ENCODE measurements at places on chromosomes 3 and 15. TPM values are rescaled to one million over a fixed set of nuclear protein-coding genes. Genes with fewer than 3 reads are reported as not detected.

FEZF2 gene
- not detected for total RNA-seq

LSAMP gene
- total RNA-seq = 3.3 TPM

C15orf61 gene
- total RNA-seq = 12.1 TPM

PRR23A gene
- total RNA-seq = not detected

CHL1 gene
- total RNA-seq = 3.6 TPM

- no peaks in the 10 kb centered on the region for H3K27me3 ChIP-seq
- H3K4me1 ChIP-seq = peaks cover 21% of the 10 kb centered on the region
- DNase-seq = peak; percentile 78
- H3K4me3 ChIP-seq = no peak overlapping the region
- H3K27ac ChIP-seq = peak overlapping the region; percentile 30
These were observed 106.4 kb upstream of the SLC2A2 start for GRCh38 chr3:171132873-171133272.

DNA sequence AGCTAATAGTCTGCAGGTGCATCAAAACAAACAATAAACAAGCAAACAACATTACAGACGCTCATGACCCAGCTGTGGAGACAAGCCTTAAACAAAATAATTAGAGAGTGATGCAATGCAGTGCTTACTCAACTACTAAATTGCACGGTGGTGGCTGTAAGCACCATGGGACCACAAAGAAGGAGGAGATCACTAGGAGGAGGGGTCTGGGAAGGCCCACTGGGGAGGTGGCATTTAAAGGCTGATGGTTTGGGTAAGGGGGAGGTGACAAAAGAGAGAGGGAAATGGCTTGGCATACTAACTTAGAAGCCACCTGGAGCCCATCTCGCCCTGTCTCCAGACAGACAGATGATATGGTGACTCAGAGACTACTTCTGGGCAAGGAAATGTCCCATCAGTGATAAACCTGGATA lies 516.7 kb downstream of the FOXP1 start:
- no peak overlapping the region for H3K4me3 ChIP-seq
- peak; percentile 86 for DNase-seq
- H3K36me3 ChIP-seq = no peaks in the 10 kb centered on the region
- peaks cover 37% of the 10 kb centered on the region for H3K4me1 ChIP-seq

DNA sequence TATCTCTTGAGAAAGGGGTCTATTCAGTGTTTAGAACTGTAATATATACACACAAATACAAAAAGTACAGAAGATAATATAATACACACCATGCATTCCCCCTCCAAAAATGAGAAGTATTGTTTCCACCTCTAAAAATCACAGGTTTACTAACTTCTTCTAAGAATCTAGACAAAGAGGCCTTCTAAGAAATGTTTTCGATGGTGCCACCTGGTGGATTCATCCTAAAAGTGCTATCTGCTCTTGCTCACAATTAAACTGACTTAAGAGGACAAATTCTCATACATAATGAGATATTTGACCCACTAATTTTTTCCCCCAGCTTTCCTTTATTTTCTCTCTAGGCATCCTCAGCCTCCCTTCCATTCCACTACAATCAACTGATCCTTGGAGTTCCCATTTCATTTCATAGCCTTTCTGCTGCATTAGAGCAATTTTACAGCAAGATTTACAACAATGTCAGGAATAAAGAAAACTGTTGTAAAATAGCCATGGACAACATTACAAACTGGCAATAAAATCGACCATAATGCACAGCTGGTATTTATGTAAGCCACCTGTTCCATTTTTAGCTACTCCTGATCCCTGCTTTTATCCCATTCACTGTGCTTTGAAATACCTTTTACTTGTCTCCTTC lies 124.6 kb downstream of the ARRDC4 start:
- H3K27ac ChIP-seq = no peak overlapping the region
- DNase-seq = no peak
- H3K4me1 ChIP-seq = no peaks in the 10 kb centered on the region
- H3K4me3 ChIP-seq = no peak overlapping the region
- no peaks in the 10 kb centered on the region for H3K27me3 ChIP-seq
- no peaks in the 10 kb centered on the region for H3K36me3 ChIP-seq

- peaks cover 4% of the 10 kb centered on the region for H3K27me3 ChIP-seq
- no peaks in the 10 kb centered on the region for H3K4me1 ChIP-seq
- H3K27ac ChIP-seq = no peak overlapping the region
- H3K36me3 ChIP-seq = no peaks in the 10 kb centered on the region
These were observed 29.8 kb upstream of the PRR23E start for GRCh38 chr3:127162947-127163645.

GRCh38 chr15:90959894-90960293 lies 5.2 kb downstream of the RCCD1 start:
- peaks cover 32% of the 10 kb centered on the region for H3K36me3 ChIP-seq
- peaks cover 24% of the 10 kb centered on the region for H3K4me1 ChIP-seq

GRCh38 chr3:190180268-190180667 lies 59.6 kb upstream of the P3H2 start:
- no peaks in the 10 kb centered on the region for H3K27me3 ChIP-seq
- H3K27ac ChIP-seq = peak overlapping the region; percentile 7
- no peak overlapping the region for H3K4me3 ChIP-seq
- no peaks in the 10 kb centered on the region for H3K36me3 ChIP-seq
- peaks cover 16% of the 10 kb centered on the region for H3K4me1 ChIP-seq

DNA sequence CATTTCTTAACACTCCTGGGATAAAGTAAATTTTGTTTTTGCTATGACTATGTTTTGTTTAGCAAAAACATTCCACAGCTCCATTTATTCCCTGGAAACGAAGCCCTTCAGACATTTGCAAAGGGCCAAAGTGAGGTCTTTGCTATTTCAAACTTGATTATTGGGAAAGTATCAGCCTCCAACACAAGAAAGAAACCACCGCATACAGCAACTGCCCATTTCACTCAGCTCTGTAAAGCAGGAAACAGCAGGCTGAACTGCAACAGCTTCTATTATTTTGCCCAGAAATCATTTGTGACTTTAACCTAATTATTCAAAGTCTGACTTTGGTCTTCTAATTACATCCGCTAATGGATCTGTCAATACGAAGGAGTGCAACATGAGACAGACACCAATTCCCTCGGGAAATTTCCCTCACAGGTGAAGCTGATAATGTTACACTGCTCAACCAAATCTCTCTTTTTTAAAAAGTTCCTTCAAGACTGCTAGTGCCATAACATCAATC lies 72.1 kb downstream of the RFTN1 start:
- DNase-seq = no peak
- H3K27ac ChIP-seq = peak overlapping the region; percentile 86
- H3K4me1 ChIP-seq = peaks cover 46% of the 10 kb centered on the region
- peak overlapping the region; percentile 27 for H3K4me3 ChIP-seq
- H3K27me3 ChIP-seq = no peaks in the 10 kb centered on the region
- no peaks in the 10 kb centered on the region for H3K36me3 ChIP-seq

- DNase-seq = no peak
- no peaks in the 10 kb centered on the region for H3K36me3 ChIP-seq
- no peaks in the 10 kb centered on the region for H3K4me1 ChIP-seq
- H3K27ac ChIP-seq = no peak overlapping the region
- H3K4me3 ChIP-seq = no peak overlapping the region
These were observed 297.5 kb upstream of the DPH6 start for GRCh38 chr15:35843498-35843897.

GRCh38 chr15:79192462-79193036 lies 90.0 kb upstream of the ANKRD34C start:
- no peak for DNase-seq
- H3K27ac ChIP-seq = no peak overlapping the region
- H3K27me3 ChIP-seq = peaks cover 28% of the 10 kb centered on the region

DNA sequence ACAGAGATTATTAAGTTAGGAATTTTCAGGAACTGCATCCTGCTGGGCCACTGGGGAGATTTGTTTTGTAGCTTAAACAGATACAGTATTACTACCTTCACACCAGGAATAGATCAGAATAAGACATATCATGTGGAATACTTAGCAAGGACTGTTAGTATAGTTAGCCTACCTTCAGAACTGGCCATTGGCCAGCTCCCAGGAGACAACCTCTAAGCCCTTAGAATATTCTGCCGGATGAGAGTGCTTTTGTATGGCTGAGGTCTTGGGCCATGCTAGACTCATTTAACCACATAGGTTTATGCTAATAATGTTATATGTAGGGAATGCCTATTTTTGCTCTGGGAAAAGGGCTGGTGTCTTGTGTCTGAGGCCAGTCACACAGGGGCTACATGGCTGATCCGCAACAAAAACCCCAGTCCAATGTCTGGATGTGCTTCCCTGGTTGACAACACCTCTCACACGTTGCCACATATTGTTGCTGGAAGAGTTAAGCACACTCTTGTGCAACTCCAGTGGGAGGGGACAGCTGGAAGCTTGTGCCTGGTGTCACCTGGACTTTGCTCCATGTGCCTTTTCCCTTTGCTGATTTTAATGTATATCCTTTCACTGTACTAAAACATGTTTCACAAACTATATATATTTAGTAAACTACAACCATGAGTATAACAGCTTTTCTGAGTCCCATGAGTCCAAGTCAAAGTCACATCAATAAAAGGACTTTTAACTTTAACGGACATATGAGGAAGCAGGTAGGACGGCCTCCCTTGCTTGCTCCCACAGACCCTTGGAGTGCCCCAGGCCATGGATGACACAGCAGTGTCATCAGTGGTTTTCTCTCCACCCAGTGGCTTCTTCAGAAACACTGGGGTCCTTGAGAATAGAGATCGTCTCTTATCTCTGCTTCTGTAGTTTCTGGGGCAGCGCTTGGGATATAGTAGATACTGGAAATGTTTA lies 118.0 kb upstream of the C3orf80 start:
- no peak for DNase-seq
- no peak overlapping the region for H3K27ac ChIP-seq
- H3K4me1 ChIP-seq = peaks cover under 1% of the 10 kb centered on the region
- H3K36me3 ChIP-seq = no peaks in the 10 kb centered on the region
- no peak overlapping the region for H3K4me3 ChIP-seq
- no peaks in the 10 kb centered on the region for H3K27me3 ChIP-seq
